Astrocyte of the cerebellum (primary cell): ENCODE measurements at places on chromosomes 13 and 19.
A peak's percentile ranks its signal among the peaks of the same experiment; 100 is the strongest.

- peak; percentile 8 for DNase-seq
Measured at GRCh38 chr13:23159205-23159759, 21.5 kb upstream of the SGCG start.

DNA sequence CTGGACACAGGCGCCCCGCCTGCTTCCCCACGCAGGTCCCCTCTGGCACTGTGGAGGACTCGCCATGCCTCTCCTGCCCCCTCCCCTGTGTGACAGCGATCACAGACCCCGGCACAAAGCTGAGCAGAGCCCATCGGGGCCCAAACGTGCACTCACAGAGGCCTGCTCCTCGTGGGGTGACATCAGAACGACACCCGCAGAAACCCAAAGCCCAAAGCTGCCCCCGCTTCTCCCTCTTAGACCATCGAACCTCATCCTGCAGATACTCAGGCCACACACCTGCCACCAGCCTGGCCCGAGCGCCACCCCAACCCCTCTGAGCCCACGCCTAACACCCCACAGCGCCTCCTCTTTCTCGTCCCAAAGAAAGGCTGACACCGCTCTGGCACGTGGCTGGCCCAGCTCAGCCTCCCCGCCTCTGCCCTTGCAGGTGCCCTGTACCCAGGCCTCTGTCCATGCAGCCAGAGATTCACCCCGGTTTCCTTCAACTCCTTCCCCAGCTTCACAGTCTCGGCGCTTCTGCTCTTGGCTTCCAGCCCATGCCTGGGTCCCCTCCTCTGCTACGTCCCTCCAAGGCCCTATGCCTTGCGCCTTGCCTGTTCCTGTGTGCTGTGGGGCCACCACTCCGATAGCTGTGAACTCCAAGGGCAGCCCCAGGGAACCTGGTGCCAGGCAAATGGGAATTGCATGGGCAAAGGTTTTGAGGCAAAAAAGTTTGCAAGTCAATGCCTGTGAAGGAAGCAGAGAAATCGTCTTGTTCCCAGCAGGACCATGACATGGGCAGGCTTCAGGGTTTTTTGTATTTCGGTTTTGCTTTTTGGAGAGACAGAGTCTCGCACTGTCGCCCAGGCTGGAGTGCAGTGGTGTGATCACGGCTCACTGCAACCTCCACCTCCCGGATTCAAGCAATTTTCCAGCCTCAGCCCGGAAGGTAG, 831 bp upstream of the CBARP start:
- DNase-seq = no peak

- DNase-seq = no peak
Measured at GRCh38 chr13:91513790-91514189, 115.4 kb downstream of the GPC5 start.

- DNase-seq = no peak
Measured at GRCh38 chr19:55638864-55639359, 1.9 kb upstream of the ZNF580 start.

- DNase-seq = no peak
Measured at GRCh38 chr13:92823059-92823458, 403.5 kb upstream of the GPC6 start.
